ENCODE measurements at places on chromosomes 6 and 20. TPM values are rescaled to one million over a fixed set of nuclear protein-coding genes. Genes with fewer than 3 reads are reported as not detected.

VSTM2L gene
- 0.19 TPM for polyA plus RNA-seq

DNA sequence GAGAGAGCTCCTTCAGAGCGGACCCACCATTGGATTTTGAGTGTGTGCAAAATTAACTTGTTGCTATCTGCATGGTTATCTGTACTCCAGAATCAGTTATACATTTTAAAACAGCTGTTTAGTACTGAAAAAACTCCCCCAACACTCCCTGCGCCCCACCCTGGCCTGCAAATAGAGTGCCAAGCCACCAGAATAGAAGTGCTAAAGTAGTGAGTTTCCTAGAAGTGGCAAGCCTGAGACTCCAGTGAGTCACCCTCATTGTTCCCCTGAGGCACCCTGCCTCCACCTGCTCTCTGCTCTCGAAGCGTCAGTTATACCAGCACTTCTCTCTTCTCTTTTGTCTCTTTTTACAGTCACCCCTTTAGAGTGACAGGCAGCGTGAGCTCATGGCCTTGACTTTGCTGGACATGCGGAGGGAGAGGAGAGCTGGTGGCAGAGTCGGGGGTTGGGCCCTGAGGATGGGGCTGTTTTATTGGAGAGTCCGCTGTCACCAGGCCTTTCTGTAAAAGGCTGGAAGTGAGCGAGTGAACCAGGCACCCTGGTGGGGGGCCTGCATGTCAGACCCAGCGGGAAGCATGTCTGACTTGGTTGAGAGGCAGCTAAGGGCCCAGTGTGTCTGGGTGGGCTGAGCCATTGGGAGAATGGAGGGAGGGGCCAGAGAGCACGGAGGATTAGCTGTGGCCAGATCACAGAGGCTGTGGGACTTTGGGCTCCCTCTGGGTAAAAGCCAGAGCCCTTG, 10.4 kb downstream of the IGF2R start:
- peak; percentile 37 for DNase-seq

ENPP5 gene
- not detected for polyA plus RNA-seq

DNA sequence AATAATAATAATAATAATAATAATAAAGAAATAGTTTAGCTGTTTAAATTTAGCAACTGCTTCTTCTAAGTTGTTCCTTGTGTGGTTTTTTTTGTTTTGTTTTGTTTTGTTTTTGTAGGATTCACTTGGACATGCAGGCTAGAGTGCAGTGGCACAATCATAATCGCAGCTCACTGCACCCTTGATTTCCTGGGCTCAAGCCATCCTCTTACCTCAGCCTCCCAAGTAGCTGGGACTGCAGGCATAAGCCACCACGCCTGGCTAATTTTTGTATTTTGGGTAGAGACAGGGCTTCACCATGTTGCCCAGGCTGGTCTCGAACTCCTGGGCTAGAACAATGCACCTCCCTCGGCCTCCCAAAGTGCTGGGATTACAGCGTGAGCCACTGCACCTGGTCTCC, 15.3 kb upstream of the EYA2 start:
- no peak for DNase-seq

GRCh38 chr6:21935561-21936028, 342.0 kb downstream of the SOX4 start:
- DNase-seq = peak; percentile 69
